NCI-H187 (cell line): ENCODE measurements at places on chromosomes 2 and 18.
A peak's percentile ranks its signal among the peaks of the same experiment; 100 is the strongest.

DNA sequence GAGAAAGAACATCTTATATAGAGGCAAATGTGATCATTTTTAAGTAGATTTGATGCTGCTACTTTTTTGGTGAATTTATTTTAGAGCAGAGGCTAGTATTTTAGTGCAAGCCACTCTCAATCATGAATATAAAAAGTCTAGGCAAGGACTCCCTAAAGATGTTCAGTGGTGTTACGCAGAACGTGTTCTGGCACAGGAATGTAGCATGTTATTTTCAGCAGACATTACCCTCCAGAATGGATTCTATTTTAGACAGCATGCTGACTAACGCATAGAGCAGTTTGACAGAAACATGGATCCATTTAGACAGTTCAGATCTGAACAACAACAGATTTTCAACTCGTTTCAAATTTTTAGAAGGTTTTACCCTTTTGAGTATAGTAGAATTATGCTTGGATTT, 54.1 kb downstream of the DSC3 start:
- no peak for DNase-seq

DNA sequence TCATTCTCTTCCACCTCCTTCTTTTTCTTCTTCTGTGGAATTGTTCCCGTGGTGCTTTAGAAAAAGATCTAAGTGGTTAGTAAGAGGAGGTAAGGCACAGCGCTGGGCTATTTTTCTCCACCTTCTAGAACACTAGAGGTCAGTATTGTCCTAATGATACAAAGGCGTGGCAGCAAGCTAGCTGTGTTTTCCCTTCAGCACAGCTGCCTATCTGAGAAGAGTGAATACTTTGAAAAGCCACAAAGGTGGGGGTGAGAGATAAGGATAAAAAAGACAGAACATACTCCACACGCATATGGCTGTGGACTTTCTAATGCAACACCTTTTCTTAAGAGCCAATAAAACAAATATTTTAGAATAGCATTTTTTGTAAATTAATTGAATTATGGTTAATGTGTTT, 2.1 kb downstream of the CNTNAP5 start:
- DNase-seq = peak; percentile 55

DNA sequence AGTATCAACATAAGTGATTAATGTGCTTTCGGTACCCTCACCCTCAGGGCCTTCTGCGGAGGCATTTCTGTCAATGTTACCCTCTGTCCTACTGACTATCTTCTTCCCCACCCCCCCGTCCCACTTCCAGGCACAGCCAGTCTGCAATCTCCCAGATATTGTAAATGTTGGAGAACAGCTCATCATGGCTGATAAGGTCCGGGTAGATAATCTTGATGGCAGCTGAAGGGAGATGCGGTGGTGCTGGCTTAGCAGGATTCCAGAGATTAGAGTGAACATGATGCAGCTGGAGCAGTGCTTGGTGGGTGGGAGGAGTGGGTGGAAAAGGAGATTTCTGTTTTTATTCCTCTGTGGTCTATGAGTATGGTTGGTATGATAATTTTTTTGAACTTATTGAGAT, 15.5 kb downstream of the GTF2A1L start:
- DNase-seq = no peak

DNA sequence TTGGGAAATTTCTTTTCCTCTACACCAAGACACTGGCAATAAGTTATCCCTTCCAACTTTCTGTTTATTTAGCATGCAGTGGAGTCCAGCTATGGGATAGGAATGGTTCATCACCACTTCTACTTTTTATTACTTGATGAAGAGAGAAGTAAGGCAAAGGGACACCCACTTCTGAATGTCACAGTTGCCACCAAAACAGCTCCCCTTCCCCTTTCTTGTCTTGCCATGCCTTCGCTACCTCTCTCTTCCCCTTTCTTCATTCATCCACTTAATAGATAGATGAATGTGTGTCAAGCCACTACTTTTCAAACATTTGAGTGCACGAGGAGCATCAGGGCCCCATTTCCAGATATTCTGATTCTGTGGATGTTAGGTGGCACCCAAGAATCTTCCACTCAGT, 59.6 kb downstream of the KCTD18 start:
- no peak for DNase-seq

- DNase-seq = no peak
Observed at GRCh38 chr18:38957736-38958135, 1392.1 kb upstream of the CELF4 start.

GRCh38 chr2:100878000-100878791, 58.3 kb downstream of the NPAS2 start:
- no peak for DNase-seq

DNA sequence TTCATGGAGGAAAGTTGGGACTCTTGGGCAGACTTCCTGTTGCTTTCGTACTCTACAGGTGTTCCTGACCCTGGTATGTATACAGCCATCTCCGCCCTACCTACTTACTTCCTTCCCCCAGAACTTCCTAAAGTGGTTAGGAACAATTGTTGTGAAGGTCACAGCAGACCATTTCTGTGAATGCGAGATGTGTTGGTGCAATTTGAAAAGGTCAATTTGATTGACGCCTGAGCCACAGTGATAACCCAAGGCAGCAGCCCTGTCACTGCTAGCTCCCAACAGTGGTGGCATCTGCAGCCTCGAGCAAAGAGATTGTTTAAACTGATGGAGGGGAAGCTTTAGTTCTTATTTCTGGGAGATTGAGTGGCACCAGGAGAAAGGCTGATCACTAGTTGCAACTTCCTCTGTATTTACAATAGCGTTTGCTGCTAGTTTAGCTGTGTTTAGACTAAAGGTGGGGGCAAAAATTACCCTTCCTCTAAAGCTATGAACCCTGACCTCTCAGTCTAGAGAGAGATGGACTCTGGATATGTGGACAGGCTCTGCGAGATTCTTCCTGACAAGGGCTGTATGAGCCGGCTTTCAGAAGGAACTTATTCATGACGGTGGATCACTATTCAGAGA, 78.3 kb upstream of the MAP4K3 start:
- DNase-seq = no peak

GRCh38 chr2:230972046-230972445, 23.9 kb upstream of the SPATA3 start:
- no peak for DNase-seq

DNA sequence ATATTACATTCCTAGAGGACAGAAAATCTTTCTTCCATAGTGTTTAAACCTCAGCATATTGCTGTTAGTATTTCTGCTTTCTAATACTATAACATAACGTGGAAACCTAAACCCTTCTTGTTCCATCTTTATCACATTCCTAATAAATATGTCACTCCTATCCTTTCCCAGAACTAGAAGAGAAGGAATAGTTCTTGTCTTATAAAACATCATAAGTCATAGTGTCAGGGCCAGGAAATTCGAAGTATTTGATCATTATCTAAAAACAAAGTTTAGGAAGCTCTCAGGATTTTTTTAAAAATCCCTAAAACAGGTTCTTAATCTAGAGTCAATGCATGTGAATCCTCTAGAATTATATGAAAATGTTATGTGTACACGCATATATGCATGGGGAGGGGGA, 2.0 kb downstream of the NHEJ1 start:
- DNase-seq = no peak

- DNase-seq = no peak
Observed at GRCh38 chr2:109162999-109163398, 34.0 kb downstream of the SH3RF3 start.

DNA sequence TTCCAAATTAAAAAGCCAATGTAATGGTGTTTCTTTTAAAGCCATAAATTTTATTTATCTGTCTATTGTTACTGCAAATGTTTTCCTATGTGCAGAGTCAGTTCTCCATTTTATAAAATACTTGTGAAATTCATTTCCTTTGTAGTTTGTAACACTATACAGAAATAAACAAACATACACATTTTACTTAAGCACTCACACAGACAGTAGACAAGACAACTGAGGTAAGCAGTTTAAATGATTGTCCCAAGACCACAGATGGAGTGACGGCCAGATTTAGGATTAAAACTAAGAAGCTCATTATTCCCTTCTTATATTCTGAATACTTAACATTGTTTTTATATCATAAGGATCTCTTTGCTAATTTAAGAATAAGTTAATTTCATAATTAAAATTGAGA, 100.9 kb downstream of the BAZ2B start:
- no peak for DNase-seq

- DNase-seq = no peak
Observed at GRCh38 chr18:6648581-6648980, 80.9 kb upstream of the ARHGAP28 start.

DNA sequence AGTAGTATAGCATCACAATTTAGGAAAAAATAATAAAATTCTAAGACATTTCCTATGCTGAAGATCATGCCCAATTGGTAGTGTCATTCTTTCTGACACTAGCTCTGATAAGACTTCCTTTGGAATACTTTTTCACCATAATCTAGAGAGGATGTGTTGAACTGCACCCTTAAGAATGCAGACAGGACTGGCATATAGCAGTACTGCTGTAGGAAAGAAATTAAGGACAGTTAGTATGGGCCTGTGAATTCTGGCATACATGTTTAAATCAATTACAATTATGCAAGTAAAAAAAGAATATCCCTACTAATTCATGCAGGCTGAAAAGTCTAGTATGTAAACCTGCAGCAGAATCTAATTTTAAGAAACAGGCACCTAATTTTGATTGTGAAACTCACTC, 15.4 kb downstream of the SF3B1 start:
- DNase-seq = no peak

DNA sequence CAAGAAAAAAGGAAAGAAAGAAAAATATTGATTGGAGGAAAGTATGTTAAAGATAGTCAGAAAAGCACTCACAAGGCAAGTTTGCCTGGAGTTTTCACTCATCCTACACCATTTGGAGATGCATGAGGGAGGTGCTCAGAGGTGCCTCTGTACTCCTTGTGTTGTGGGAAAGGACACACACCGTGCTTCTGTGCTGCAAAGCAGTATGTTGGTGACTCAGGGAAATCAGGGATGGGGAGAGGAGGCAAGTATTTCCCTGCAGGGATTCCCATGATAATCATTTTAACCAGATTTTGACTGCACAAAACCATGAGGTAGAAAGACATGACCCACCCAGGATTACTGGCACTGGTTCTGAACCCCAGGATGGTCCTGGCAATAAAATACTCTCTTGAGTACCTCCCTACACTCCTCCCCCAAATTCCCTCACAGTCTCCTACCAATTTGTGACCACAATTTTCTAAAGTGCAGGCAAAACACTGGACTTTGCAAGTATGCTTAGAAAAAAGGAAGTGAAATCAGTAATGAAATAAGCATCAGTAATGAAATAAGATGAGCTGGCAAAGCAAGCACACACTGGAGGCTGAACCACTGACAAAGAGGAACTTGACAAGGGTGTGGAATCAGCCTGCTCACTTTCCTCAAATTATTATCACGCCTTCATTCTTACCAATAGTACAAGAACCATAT, 155.5 kb upstream of the ACVR2A start:
- DNase-seq = no peak

GRCh38 chr2:132780651-132781050, 110.6 kb upstream of the LYPD1 start:
- no peak for DNase-seq

GRCh38 chr18:79910563-79911343, 40.7 kb downstream of the SLC66A2 start:
- no peak for DNase-seq

DNA sequence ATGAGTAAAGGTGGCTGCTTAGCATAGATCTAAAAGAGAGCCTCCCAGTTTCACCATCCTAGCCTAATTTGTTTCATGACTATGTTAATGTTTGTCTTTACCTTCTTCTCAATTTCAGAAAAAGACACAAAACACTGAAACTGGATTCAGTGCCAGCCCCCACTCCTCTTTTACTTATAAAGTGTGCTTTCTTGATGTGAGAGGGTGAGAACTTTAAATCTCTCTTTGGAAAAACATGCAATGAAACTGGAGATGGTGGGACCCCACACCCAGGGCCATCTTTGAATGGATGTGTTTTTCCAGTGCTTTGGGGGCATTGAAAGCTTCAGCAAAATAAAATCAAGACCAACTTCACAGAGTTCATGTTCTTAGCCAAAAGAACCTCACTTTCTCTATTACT, 185.9 kb downstream of the CYRIA start:
- no peak for DNase-seq
